NCI-H1092 (cell line): ENCODE measurements at places on chromosomes 13 and 19.

GRCh38 chr13:40790154-40790616 lies 774 bp downstream of the SLC25A15 start:
- DNase-seq = no peak

GRCh38 chr13:109782823-109783431 lies 3.5 kb downstream of the IRS2 start:
- no peak for DNase-seq

DNA sequence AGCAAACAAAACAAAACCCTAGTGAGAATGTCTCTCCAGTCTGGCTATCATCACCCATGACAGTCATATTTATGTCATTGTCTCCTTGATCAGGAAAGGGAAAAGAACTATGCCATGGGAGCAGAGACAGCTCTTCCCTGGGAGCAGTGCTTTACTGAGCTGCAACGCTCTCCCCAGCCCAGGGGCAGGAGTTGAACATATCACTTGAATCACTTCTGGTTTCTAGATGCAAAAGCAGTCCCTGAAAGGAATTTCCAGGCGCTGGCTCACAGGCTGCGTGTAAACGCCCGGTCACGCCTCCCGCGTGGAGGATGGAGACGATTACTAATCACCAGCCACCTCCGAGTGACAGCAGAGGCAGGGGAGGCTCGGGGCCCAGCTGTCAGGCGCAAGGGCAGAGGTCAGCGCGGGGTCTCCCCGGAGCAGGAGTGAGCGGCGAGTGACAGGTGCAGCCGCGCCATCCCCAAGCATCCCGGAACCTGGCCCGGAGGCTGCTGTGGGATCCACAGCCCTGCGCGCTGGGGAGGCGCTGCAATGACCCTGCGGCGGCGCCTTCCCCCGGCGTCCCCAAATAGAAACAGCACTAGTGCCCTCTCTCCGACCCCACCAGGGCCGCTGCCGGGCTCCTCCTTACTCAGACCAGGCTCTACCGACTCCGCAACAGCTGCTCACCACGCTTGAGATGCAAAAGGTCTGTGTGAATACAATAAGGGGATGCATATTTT lies 23.5 kb upstream of the DCLK1 start:
- no peak for DNase-seq

GRCh38 chr19:2123682-2124387 lies 27.1 kb downstream of the IZUMO4 start:
- no peak for DNase-seq

- DNase-seq = no peak
Observed at GRCh38 chr13:78709028-78709427, 50.1 kb upstream of the OBI1 start.

DNA sequence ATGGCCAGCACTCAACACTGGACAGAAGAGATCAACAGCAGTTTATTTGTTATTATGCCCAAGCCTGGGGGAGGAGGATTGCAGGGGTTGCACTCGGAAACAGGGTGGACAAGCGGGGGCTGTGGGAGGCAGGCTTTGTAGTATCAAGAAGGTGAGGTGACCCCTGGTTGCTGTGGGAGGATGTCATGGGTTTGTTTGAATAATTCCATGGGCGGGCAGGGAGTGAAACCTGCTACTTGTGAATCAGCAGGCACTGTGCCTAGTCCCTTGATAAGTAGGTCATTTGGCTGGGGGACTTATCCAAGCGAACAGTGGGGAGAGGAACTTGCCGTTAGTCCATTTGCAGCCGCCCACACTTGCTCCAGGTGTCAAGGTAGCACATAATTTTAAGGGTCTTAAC lies 84.4 kb upstream of the KCTD15 start:
- DNase-seq = no peak

GRCh38 chr13:50080911-50081678 lies 65.9 kb downstream of the KCNRG start:
- peak; percentile 15 for DNase-seq

DNA sequence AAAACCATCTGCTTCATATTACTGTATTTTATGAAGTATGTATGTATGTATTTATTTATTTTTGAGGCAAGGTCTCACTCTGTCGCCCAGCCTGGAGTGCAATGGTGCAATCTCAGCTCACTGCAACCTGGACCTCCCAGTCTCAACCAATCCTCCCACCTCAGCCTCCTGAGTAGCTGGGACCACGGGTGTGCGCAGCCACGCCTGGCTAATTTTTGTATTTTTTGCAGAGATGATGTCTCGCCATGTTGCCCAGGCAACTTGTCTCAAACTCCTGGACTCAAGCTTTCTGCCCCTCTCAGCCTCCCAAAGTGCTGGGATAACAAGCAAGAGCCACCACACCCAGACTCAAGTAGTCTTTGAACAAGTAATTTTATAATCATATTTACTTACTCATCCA lies 5.5 kb downstream of the KATNAL1 start:
- DNase-seq = no peak

DNA sequence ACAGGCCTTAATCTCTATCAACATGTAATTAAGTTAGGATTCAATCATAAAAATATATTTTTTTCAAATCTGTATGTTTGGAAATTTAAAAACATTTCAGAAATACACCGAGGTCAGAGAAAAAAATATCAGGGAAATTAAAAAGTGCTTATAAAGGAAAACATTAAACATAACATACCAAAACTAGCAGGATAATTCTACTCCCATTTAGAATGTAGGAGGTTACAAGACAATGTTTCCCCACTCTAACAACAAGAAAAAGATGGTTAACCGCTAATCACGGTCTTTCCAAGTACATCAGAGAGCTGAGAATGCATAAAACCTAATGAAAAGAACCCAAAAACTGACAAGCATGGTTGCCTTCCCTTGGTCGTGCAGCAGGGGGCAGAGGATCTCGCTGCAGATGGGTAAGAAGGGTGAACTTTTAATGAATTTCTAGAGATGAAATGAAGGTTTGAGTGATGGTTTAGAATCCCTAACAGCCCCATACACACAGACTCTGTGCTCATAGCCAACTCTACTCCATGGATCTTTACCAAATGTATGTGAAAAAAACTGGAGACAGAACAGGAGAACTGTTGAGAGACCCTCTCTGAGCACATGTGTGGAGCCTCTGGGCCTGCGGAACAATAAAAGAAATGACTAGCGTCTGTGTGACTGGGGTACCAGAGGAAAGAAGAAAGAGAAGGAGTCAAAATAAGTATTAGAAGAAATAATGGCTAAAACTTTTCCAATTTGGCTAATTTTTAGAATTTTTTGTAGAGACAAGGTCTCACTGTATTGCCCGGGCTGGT lies 51.3 kb upstream of the LSM14A start:
- DNase-seq = no peak

DNA sequence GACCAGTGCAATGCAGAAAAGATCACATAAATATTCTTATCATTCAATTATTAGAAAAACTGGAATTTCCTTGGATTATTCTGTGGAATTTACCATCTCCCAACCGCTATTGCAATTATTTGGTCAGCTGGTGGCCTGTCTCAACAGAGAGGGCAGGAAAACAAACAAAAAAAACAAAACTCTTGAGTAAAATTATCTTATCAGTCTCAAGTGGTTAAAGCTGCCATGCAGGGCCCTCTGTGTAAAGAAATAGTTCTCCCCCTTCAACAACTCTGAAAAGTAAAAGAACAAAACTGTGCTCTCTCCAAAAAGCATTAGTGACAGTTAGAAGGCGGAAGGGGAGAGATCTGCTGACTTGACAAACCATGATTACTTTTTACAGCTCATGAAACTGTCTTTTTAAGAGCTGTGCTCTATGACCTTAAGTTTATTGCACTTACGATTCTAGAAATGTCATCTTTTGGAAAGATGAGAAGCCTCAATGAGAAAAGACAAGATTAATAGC lies 152.3 kb downstream of the DLEU7 start:
- DNase-seq = no peak

DNA sequence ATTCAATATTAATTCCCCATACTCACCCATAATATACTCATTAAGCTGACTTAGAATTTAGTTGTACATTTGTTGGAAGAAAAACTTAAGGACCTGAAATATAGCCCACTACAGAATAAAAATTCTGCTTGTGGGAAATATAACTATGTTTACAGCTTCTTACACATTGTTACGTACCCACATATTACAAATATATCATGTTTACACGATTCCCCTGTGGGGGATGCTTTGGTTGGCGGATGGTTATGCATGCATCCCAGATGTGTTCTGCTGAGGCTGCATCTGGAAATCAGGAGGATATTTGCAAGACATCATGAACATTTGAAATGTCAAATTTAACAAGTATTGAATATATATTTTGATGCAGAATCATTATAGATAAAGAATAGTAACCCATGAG lies 79.5 kb upstream of the KL start:
- no peak for DNase-seq
